Head of caudate nucleus (tissue), 42 donors: ENCODE measurements at places on chromosomes 3 and 15.

DNA sequence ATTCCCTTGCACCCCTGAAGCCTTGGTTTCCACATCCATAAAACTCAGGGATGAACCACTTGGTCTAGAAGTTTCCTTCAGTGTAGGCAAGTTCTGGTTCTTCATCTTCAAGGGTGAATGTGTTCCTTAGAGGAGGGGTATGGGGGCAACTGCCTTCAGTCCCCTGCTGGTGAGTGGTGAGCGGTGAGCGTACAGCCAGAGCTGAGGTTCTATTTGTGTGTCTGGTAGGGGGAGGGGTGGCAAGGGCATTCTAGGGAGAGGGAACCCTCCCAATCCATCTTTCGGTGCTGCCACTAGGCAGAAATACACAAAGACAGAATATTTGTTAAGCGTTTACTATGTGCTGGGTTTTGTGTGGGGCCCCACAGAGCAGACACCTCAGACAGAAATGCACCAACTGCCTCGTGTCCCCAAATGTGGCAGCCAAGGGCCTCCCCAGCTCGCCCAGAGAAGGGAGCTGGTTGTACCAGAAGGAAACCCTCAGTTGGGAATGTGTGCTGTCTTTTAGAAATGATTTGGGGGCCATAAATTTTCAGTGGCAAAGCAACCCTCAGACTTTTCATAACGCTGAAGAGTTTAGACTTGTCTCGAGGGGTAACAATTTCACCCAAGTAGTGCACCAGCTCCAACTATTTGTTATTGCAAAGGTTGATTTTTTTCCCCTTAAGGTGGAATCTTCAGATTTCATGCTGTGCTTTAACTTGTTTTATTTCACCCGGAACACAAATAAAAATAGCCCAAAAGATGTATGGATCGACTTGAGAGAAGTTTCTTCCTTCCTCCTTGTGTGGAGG is 137.6 kb downstream of the FBLN2 start:
- DNase-seq = no peak

GRCh38 chr3:39127269-39127907 is 19.9 kb downstream of the TTC21A start:
- DNase-seq = no peak

- DNase-seq = no peak
Observed at GRCh38 chr3:123724306-123724705, 139.5 kb upstream of the HACD2 start.

GRCh38 chr3:147373301-147373700 is 33.0 kb downstream of the ZIC4 start:
- no peak for DNase-seq

DNA sequence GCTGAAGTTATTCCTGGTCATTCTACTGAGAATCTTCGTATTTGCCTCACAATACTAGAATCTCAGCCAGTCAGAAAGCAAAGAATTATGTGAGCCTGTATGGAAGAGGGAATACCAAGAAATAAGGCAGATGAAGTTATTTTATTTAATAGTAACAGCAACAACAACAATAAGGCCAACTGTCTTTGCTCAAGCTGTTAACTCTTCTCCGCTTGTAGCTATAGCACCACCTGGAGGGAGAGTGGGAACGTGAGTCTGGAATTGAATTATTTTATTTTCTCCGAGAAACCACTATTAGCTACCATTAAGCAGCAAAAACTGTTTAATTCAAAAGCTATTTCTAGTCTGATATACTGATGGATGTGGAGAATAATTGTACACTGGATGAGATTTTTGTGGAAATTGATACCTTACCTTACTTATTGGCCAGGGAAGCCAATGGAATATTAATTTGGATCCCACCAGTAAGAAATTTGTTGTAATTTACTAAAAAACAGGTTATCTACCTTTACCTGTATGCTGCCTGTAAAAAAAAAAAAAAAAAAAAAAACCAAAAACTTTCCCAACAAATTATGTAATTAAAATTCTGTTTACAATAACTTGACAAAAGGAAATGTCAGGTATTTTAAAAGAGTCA is 50.1 kb downstream of the CALML4 start:
- peak; percentile 52 for DNase-seq

GRCh38 chr3:183497313-183497712 is 58.2 kb downstream of the KLHL6 start:
- DNase-seq = no peak
